Stimulated activated CD4-positive, alpha-beta T cell treated with anti-CD3 and anti-CD28 coated beads, Interleukin-1b, Interleukin-23, amount 100 ng/mL, for 48 hours (primary cell): ENCODE measurements at places on chromosomes 12 and 14.

GRCh38 chr14:75626396-75626795 lies 34.3 kb downstream of the ERG28 start:
- no peak for DNase-seq

GRCh38 chr12:43392116-43392515 lies 159.9 kb downstream of the ADAMTS20 start:
- no peak for DNase-seq

DNA sequence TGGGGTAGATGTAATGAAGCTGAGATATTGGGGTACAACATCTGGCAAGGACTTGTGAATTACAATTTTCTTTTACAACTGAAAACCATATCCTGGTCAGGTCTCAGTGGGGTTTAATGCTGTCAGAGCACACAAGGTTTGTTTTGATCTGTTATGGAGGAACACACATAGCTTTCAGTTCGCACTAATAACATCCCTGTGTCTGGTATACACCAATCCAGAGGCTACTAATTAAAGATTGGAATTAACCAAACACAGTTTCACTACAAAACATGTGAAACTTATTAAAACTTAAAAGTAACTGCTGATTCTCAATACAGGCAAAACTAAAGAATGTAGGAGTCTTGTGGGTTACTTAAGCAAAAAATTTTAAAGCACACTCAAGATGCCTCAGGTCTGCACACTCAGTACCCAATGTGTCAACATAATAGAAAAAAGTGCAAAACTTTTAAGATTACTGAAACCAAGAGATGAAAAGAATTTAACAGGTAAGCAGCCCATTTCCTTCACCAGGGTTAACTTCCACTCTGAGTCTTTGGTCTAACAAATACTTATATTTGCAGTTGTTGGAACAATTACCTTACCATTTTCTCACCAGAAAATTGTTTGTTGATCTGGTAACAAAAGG lies 77.4 kb downstream of the LLPH start:
- DNase-seq: no peak

GRCh38 chr14:105026802-105027563 lies 6.1 kb upstream of the CDCA4 start:
- DNase-seq: no peak

GRCh38 chr12:52020539-52021336 lies 14.0 kb downstream of the TAMALIN start:
- peak; percentile 59 for DNase-seq
